ENCODE measurements at places on chromosomes 7 and 10.

- no peak for DNase-seq
Measured at GRCh38 chr10:71234970-71235685, 22.8 kb downstream of the UNC5B start.

DNA sequence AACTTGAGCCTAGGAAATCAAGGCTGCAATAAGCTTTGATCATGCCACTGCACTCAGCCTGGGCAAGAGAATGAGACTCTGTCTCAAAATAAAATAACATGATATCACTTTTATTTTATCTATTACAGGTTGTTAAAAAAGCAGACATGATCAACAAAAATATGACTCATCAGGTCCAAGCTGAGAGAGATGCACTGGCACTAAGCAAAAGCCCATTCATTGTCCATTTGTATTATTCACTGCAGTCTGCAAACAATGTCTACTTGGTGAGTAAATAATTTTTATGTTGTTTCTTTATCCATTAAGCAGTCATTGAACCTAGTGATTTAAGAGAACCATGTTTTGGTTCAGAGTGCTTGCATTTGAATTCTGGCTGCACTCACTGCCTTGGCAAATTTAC lies 3.3 kb downstream of the MASTL start:
- peak; percentile 13 for DNase-seq

GRCh38 chr7:3294432-3295100 lies 6.5 kb upstream of the SDK1 start:
- DNase-seq: no peak

DNA sequence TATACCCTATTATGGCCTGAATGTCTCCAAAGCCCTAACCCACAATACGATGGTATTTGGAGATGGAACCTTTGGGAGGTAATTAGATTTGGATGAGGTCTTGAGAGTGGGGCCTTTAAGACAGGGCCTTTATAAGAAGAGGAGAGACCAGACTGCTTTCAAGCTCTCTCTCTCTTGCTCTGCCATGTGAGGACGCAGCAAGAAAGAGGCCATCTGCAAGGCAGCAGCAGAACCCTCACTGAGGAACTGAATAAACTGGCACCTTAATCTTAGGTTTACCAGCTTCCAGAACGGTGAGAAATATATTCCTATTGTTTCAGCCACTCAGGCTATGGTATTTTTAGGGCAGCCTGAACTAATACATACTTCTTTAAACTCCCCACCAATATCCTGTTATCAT lies 2.0 kb upstream of the GNAI1 start:
- DNase-seq: no peak

DNA sequence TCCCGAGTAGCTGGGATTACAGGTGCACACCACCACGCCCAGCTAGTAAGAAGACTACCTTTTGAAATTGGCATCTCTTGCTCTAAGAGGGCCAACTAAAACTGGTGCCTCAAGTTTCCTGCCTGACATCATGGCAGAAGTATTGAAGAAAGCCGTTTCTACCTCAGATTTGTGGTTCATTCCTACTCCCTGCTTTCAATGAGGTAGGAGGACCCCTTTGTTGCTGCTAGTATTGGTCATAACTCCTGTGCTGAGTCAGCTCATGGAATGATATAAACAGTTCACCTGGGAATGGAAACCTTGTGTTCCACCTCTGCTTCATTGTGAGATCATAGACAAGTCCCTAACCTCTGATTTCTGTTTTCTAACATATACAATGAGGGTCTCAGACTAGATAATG lies 82.8 kb downstream of the CDK6 start:
- peak; percentile 95 for DNase-seq
